Adrenal gland (tissue), 19 donors: ENCODE measurements at places on chromosomes 2 and 18. TPM values are rescaled to one million over a fixed set of nuclear protein-coding genes. Genes with fewer than 3 reads are reported as not detected.

- no peaks in the 10 kb centered on the region for H3K4me1 ChIP-seq
- H3K27ac ChIP-seq = no peak overlapping the region
- no peak overlapping the region for H3K4me3 ChIP-seq
- no peaks in the 10 kb centered on the region for H3K36me3 ChIP-seq
- no peak for DNase-seq
These were observed 26.2 kb downstream of the BMP10 start for GRCh38 chr2:68845043-68845442.

- DNase-seq = no peak
- H3K27me3 ChIP-seq = no peaks in the 10 kb centered on the region
- no peaks in the 10 kb centered on the region for H3K4me1 ChIP-seq
- H3K27ac ChIP-seq = no peak overlapping the region
These were observed 55.4 kb downstream of the COL5A2 start for GRCh38 chr2:189124175-189124574.

The ANKRD30BL gene
- total RNA-seq = 0.14 TPM

The KCNJ3 gene
- 0.18 TPM for total RNA-seq

The WDR7 gene
- 64.6 TPM for total RNA-seq
